ENCODE measurements at places on chromosomes 5 and 9.

DNA sequence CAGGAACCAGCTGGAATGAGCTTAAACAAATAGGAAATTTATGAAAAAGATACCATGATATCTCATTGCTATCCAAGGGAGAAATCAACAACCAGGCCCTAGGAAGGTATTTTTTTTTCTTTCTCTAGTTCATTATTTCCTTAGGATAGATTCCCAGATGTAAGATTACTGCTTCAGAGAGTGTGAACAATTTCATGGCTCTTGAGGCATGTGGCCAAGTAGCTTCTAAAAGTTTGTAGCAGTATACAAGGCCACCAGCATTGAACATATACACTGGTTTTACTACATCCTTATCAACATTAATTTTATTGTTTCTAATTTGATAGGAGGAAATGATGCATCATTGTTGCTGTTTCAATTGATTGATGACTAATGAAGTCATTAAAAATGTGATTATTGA is 201.2 kb downstream of the SREK1 start:
- no peaks in the 10 kb centered on the region for H3K27me3 ChIP-seq
- no peak overlapping the region for H3K27ac ChIP-seq
- no peak overlapping the region for H3K4me3 ChIP-seq
- no peaks in the 10 kb centered on the region for H3K4me1 ChIP-seq
- DNase-seq = no peak
- H3K36me3 ChIP-seq = no peaks in the 10 kb centered on the region

DNA sequence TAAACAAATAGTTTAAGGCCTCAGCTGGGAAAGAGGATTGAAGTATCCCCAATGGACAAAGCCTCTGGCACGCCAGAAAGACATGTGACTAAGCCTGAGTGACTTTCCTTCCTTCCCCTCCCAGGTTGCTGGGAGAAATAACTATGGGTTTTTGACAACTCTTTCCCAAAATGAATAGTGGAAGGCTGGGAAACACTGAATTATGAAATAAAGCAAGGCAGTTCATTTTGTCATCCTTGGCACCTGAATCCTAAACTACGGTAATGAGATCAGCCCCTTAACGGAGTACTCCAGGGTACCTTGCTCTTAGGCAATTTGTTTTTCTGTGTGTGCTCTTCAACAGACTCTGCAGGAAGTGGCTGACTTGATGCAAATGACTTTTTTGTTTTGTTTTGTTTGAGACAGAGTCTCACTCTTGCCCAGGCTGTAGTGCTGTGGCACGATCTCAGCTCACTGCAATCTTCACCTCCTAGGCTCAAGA is 75.2 kb downstream of the LMNB1 start:
- DNase-seq = no peak
- H3K36me3 ChIP-seq = no peaks in the 10 kb centered on the region
- peak overlapping the region; percentile 16 for H3K4me3 ChIP-seq
- no peaks in the 10 kb centered on the region for H3K27me3 ChIP-seq
- H3K4me1 ChIP-seq = peaks cover 16% of the 10 kb centered on the region

DNA sequence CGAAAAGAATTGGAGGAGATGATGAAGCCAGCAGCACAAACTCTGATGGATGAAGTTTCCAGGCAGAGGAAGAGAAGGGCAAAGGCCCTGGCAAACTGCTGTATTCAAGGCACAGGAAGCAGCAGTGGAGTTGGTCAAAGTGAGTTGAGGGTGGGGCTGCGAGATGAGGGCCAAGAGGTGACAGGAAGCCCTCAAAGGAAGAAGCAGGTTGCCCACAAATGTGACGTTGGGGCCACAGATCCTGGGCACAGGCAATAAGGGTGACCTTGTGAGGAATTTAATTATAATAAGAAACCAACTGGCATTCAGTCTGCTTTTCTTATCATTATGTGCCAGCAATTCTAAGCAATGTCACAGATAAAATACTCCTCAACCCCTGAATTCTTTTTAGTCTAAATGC is 261.8 kb downstream of the CTNND2 start:
- no peaks in the 10 kb centered on the region for H3K4me1 ChIP-seq
- H3K36me3 ChIP-seq = no peaks in the 10 kb centered on the region
- DNase-seq = no peak
- no peak overlapping the region for H3K27ac ChIP-seq
- H3K4me3 ChIP-seq = no peak overlapping the region

DNA sequence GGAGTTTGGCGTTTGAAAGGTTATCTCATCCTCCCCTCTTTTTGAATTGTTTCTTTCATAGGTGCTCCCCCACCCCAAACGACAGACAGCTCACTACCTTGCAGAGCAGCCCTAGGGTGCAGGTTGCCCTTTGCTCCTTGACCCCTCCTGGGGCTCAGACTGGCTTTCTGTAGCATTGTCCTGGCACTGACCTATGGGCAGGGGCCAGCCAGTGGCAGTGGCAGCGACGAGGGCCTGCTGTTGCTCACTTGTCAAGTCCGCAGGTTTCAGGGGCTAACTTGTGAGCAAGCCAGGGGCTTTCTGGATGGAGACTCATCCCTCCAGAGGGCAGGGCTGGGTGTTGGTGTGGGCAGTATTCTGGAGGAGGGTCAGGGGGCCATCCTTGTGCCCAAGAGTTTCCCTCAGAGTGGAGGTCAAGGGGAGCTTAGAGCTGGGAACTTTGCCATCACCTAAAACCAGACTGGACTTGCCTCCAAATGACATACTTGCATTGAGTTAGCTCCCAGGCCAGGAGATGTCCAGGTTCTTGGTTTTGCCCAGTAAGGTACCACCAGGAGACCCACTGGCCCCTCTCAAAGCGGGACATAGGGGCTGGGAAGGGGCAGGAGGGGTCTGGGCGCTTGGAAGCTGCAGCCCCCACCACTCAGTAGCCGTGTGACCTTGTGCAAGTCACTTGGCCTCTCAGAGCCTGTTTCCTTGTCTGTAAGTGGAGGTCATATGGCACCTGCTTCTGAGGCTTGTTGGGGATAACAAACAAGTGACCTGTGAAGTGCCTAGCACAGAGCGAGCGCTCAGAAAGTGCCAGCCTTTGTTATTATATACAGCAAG is 53.5 kb upstream of the CDKN2AIPNL start:
- H3K27me3 ChIP-seq = no peaks in the 10 kb centered on the region
- peak overlapping the region; percentile 99 for H3K27ac ChIP-seq
- peak overlapping the region; percentile 59 for H3K4me3 ChIP-seq
- DNase-seq = no peak

DNA sequence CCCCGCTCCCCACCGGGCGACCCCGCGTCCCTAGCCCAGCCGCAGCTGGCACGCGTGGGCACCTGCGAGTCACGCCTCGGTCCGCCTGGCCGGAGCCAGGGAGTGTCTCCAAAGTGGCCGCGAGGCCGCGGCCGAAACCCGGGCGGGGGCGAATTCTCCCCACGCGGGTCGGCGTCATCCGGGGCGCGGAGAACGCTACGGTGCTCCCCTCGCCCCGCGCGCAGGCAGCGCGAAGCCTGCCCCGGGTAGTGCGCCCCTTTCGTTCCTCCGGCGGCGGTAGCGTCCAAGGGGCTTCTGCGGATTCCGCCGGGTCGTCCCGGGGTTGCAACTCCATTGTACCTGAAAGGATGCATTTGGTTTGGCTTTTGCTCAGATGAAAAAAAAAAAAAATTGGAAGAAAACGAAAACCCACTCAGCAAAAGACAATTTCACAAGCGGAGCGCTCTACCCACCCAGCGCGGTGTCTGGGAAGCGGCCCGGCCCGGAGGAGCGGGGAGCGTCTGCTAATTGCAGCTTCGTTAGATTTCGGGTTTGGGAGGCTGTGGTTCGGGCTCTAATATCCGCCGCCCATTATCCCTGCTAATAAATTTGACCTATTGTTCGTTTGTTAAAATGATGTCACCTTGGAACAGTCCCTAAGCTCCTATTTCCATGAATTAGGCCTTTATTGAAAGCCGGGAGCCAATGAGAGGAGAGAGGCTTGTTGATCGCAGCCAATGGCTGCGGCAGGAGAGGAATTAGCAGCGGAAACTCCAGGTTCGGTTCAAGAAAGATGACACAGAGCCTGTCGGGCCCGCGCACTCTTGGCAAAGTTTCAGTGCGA is at the start of gene TLX3:
TSS of gene TLX3 (plus strand) at position 796 of the 823 bp plus-strand sequence. CDS start 118 bp downstream, outside the sequence.
- peaks cover 27% of the 10 kb centered on the region for H3K4me1 ChIP-seq
- H3K36me3 ChIP-seq = no peaks in the 10 kb centered on the region
- peaks cover 84% of the 10 kb centered on the region for H3K27me3 ChIP-seq
- no peak within 1 kb of the TSS for H3K27ac ChIP-seq
- DNase-seq = no peak

GRCh38 chr5:132495667-132496190 is 5.2 kb upstream of the IRF1 start:
- peak overlapping the region; percentile 60 for H3K4me3 ChIP-seq
- H3K36me3 ChIP-seq = no peaks in the 10 kb centered on the region
- peaks cover 37% of the 10 kb centered on the region for H3K4me1 ChIP-seq
- peak; percentile 69 for DNase-seq

- DNase-seq = no peak
- H3K4me1 ChIP-seq = peaks cover 10% of the 10 kb centered on the region
- peaks cover 8% of the 10 kb centered on the region for H3K27me3 ChIP-seq
Measured at GRCh38 chr9:130176760-130177159, 4.6 kb downstream of the NCS1 start.

- no peak for DNase-seq
- H3K27me3 ChIP-seq = no peaks in the 10 kb centered on the region
- H3K27ac ChIP-seq = no peak overlapping the region
- H3K4me1 ChIP-seq = no peaks in the 10 kb centered on the region
Measured at GRCh38 chr9:18360005-18360404, 113.9 kb upstream of the ADAMTSL1 start.

DNA sequence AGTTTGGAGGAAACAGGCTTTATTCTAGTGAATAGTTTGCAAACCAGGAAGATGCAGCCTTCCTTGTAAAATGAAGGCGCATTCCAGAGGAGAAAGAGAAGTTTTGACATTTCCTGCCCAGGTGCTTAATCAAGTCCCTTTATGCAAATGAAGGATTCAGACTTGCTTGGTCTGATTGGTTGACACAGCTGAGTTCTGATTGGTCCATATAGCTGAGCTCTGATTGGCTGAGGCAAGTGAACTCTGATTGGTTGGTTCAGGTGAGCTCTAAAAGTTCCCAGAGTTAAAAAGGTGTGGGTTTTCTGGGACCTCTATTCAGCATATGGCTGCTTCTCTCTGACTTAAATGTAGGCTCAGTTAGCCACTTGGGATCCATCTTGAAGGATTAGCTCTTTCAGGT is 151.0 kb downstream of the CACNA1B start:
- DNase-seq = no peak
- H3K36me3 ChIP-seq = no peaks in the 10 kb centered on the region
- H3K27me3 ChIP-seq = no peaks in the 10 kb centered on the region
- H3K27ac ChIP-seq = no peak overlapping the region
- no peak overlapping the region for H3K4me3 ChIP-seq

DNA sequence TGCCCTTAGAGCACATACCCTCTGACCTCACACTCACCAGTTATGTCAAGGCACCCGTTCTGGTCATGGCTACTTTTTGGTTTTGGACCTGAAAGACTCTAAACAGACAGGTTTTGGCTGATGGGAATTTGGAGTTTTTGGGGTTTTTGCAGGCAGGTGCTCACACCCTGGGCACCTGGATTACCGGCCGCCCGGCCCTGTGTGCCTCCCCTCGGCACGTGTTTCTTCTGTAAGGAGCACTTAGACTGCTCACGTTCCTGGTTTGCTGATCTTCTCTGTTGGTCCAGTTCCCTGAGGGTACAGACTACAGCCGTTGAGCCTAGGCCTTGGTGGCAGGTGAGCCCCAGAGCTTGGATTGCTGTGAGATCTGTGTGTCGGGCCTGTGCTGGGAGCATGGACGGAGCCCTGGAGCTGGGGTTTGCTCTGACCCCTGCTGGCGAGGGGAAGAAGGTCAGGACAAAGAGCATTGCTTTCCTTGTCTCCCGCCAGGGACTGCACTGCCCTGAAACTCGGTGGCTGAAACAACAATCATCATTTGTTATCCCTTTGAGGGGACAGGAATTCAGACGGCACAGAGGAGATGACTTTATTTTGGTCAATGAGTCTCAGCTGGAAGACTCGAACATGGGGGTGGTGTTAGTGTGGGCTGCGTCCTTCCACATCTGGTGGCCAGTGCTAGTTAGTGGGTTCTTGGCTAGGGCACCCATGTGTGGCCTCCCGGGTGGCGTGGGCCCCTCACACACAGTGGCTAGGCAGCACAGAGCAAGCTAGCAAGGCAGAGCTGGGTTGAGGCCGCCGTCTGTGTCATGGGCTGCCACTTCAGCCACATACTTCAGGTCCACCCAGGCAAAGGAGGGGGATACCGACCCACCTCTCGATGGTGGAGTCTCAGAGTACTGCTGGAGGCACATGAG is 76.4 kb downstream of the EHMT1 start:
- DNase-seq = peak; percentile 36
- H3K4me3 ChIP-seq = no peak overlapping the region
- H3K27ac ChIP-seq = no peak overlapping the region
- H3K27me3 ChIP-seq = no peaks in the 10 kb centered on the region
- H3K36me3 ChIP-seq = no peaks in the 10 kb centered on the region
- peaks cover 19% of the 10 kb centered on the region for H3K4me1 ChIP-seq

- no peaks in the 10 kb centered on the region for H3K36me3 ChIP-seq
- H3K27me3 ChIP-seq = peaks cover 37% of the 10 kb centered on the region
- no peaks in the 10 kb centered on the region for H3K4me1 ChIP-seq
- DNase-seq = no peak
Measured at GRCh38 chr5:140923601-140924000, 2.5 kb upstream of the PCDHAC1 start.

DNA sequence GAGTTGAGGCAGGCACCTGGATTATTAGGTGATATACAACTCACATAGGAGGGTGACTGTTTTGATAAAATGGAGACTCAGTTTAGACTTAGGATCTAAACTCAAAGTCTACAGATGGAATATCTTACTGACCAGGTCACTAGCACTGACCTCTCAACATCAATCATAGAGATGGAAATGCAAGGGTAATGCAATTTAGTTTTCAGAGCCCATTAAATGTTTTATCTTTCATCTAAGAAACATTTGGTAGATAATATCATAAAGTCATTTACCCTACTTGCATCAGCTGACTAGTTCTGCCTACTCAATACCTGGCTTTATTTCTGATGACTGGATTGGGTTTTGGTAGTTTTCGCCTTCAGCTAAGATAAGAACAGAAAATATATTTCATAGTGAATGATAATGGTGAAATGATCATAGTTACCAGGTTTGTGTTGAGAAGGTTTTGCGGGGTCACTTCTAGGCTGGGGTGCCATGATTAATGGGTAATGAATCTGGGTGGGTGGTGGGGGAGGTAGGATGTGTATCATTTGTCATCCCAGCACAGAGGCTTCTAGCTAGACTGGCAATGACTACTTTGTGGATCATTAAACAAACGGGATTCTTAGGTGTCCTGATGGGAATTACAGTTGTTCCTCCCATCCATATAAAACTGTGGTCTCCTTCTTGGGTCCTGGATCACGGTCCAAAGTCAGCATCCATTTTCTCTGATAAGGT is 173.4 kb downstream of the PPP2R2B start:
- H3K36me3 ChIP-seq = no peaks in the 10 kb centered on the region
- no peak overlapping the region for H3K4me3 ChIP-seq
- no peaks in the 10 kb centered on the region for H3K4me1 ChIP-seq
